ENCODE measurements at places on chromosomes 1 and 21. TPM values are rescaled to one million over a fixed set of nuclear protein-coding genes. Genes with fewer than 3 reads are reported as not detected.

The DIRAS3 gene
- total RNA-seq: 0.52 TPM

The NKAIN1 gene
- 5.6 TPM for total RNA-seq

The CADM3 gene
- total RNA-seq: 18.2 TPM

The DYNLT4 gene
- 0.50 TPM for total RNA-seq

The LAMB3 gene
- 6.1 TPM for total RNA-seq

The TTC34 gene
- 0.31 TPM for total RNA-seq

The PDPN gene
- 39.7 TPM for total RNA-seq

Measured in astrocyte (in vitro differentiated cells and primary cell).